ENCODE measurements at places on chromosomes 5 and 9.

GRCh38 chr9:31908158-31908890, 476.1 kb upstream of the ACO1 start:
- DNase-seq: no peak

GRCh38 chr9:128128836-128129590, 1.5 kb upstream of the PTGES2 start:
- no peak for DNase-seq

GRCh38 chr5:116738239-116738614, 163.6 kb upstream of the SEMA6A start:
- peak; percentile 64 for DNase-seq

DNA sequence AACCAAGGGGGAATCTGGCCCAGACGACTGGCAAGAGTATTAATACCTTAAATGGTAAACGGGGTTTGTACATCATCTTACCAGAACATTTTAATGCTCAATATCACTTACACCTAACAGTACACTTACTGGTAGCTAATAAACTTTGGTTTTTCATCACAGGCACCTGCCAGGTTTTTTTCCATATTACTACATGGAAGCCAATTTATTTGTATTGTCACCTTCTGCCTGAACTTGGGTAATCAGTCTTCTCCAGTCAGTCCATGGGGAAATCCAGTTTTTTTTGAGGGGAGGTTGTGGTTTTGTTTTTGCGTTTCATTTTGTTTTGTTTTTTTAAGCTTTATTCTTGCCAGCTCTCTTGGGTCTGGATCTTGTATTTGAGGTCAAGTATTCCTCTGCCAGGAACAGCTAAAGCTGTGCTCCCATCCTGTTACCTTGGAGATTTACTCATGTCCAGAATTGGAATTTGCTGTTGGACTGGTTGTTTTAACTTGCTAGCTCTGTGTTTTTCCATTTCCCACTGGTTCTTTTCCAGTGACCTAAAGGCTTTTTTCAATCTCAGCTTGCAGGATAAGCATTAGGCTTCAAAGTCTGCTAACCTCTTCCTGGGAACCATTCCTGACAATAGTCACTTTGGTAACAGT, 11.1 kb upstream of the NADK2 start:
- DNase-seq: no peak

GRCh38 chr5:37738057-37738691, 101.7 kb downstream of the GDNF start:
- DNase-seq: no peak

DNA sequence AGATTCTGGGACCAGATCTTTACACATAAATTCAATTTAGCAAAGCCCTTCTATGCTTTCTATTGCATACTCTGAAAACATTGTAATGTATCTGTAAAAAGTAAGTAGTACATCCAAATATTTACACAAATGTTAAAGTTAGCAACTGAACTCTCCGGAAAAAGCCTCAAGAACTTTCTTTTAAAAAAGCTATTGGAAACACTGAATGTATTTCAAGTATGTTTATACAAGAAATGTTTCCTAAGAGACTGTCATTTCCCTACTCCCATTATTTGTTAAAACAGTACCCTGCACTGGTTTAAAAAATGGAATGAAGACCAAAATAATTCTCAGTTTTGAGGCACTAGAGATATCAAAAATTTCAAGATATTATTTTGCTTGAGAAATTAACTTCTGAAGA, 44.8 kb upstream of the TRIM36 start:
- no peak for DNase-seq

- no peak for DNase-seq
Observed at GRCh38 chr5:77200663-77201062, 9.8 kb upstream of the PDE8B start.

DNA sequence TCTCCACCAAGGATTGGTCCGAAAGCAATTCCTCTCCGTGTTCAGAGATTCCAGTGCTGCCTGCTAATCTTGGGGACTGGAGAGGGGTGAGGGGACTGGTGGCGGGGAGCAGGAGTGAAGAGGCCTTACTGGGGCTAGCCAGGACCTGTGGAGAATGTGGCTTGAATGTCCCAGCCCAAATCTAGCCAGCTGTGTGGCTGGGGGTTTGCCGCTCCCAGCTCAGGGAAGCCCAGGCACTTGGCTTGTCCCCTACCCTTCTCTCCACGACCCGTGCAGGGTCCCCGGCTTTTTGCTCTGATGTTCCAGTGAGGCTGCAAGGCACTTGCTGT, 2.4 kb downstream of the N4BP3 start:
- no peak for DNase-seq
